ENCODE measurements at places on chromosomes 11 and 22. TPM values are rescaled to one million over a fixed set of nuclear protein-coding genes. Genes with fewer than 3 reads are reported as not detected.

GRCh38 chr22:24225951-24226350 is 18.9 kb downstream of the GGT5 start:
- no peaks in the 10 kb centered on the region for H3K27me3 ChIP-seq
- H3K4me1 ChIP-seq: no peaks in the 10 kb centered on the region
- H3K4me3 ChIP-seq: no peak overlapping the region
- H3K36me3 ChIP-seq: peaks cover 4% of the 10 kb centered on the region

DNA sequence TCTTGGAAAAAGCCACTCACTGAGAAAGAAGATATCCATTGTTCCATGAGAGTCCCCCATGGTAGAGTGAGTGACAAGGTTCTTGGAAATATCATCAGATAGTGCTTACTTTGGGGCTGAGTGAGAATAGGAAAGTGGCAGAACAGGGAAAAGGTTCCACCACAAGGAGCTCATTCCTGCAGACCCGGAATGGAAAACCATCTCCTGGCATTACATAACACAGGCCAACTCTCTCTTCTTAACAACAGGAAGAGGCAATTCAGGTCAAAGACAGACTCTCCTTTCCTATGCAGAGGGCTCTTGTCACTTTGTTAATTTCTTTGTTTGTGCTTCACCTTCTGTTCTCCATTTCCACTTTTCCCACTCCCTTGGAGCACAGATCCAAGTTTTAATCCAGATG is 259.7 kb downstream of the KIRREL3 start:
- DNase-seq: no peak
- no peak overlapping the region for H3K27ac ChIP-seq
- no peaks in the 10 kb centered on the region for H3K27me3 ChIP-seq
- no peaks in the 10 kb centered on the region for H3K4me1 ChIP-seq
- no peaks in the 10 kb centered on the region for H3K36me3 ChIP-seq

- no peak within 1 kb of the TSS for H3K27ac ChIP-seq
- no peak for DNase-seq
- H3K36me3 ChIP-seq: no peaks in the 10 kb centered on the region
- no peak within 1 kb of the TSS for H3K4me3 ChIP-seq
- no peaks in the 10 kb centered on the region for H3K4me1 ChIP-seq
These were observed at the start of gene CRYBB3 for GRCh38 chr22:25199731-25200520. TSS of gene CRYBB3 (plus strand) at chr22:25199858. CDS start at chr22:25201397, 1,539 bp downstream.

DNA sequence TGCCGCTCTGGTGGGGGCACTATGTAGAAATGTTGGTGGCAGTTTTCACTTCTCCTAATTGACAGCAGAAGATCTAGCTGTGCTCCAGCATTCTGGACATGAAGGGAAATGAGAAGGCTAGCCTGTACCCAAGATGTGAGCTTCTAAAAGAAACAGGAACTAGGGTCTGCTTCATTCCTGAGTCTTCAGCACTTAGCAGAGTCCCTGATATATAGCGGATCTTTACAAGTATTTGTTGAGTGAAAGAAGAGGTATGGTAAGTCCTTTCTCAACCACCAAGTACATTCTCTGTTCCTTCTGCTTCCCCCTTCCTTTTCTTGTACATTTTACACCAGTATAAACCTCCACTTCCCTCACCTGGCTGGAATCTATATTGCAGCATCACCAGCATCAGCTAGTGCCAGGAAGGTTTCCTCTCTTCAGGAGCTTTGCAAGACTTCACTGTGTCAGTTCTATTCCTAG is 408.3 kb upstream of the CADM1 start:
- H3K36me3 ChIP-seq: no peaks in the 10 kb centered on the region
- no peaks in the 10 kb centered on the region for H3K27me3 ChIP-seq
- no peak overlapping the region for H3K27ac ChIP-seq
- no peak overlapping the region for H3K4me3 ChIP-seq
- H3K4me1 ChIP-seq: no peaks in the 10 kb centered on the region

GRCh38 chr22:16824716-16825687 is at the start of gene XKR3:
TSS of gene XKR3 (minus strand) at chr22:16825411. CDS start at chr22:16808073, 17,338 bp downstream.
- H3K4me3 ChIP-seq: no peak within 1 kb of the TSS
- no peak within 1 kb of the TSS for H3K27ac ChIP-seq
- no peak for DNase-seq
- H3K27me3 ChIP-seq: no peaks in the 10 kb centered on the region
- no peaks in the 10 kb centered on the region for H3K4me1 ChIP-seq

DNA sequence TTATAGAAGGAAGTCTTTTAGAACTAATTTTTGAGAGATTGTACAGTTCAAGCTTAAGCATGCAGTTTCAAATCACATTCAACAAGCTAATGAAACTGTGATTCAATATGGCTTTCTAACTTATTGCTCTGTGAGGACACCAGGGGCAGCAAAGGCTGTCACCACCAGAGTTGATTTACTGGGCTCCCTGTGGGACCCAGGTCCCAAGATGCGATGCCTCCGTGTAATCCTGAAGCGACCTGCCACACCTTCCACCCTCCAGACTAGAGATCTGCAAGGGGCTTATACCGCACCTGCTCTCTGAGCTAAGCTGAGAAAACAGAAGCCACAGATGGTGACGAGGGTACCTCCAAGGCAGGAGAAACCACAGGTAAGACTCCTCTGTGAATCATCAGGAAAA is 918 bp upstream of the OR51Q1 start:
- H3K27me3 ChIP-seq: peaks cover 19% of the 10 kb centered on the region
- no peak overlapping the region for H3K4me3 ChIP-seq
- H3K27ac ChIP-seq: no peak overlapping the region
- H3K36me3 ChIP-seq: no peaks in the 10 kb centered on the region
- no peaks in the 10 kb centered on the region for H3K4me1 ChIP-seq
- no peak for DNase-seq

- H3K4me3 ChIP-seq: no peak overlapping the region
- H3K27ac ChIP-seq: peak overlapping the region; percentile 43
- peaks cover 8% of the 10 kb centered on the region for H3K36me3 ChIP-seq
- no peaks in the 10 kb centered on the region for H3K27me3 ChIP-seq
- peaks cover 64% of the 10 kb centered on the region for H3K4me1 ChIP-seq
These were observed 7.3 kb downstream of the YAP1 start for GRCh38 chr11:102117472-102118113.

GRCh38 chr11:68734111-68734510 is 17.2 kb downstream of the TESMIN start:
- H3K36me3 ChIP-seq: no peaks in the 10 kb centered on the region
- no peak overlapping the region for H3K4me3 ChIP-seq
- H3K27ac ChIP-seq: no peak overlapping the region
- no peaks in the 10 kb centered on the region for H3K4me1 ChIP-seq
- DNase-seq: no peak
- no peaks in the 10 kb centered on the region for H3K27me3 ChIP-seq

DNA sequence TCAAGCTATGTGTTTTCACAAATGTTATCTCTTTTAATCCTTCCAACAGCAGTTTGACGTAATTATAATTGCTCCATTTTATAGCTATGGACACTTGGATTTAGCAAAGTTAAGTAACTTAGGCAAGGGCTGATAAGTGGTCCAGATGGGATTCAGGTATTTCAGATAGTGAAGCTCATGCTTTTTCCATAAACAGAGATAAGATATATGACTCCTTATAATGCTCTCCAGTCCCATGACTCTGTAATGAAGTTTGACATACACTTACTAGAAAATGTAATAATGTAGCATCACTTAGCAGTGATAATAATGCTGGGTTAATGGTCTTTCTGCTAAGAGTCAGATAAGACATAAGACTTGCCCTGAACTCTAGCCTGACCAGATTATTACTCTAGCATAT is 892.1 kb downstream of the LRRC4C start:
- no peaks in the 10 kb centered on the region for H3K4me1 ChIP-seq
- H3K4me3 ChIP-seq: no peak overlapping the region

- no peak overlapping the region for H3K27ac ChIP-seq
- H3K27me3 ChIP-seq: no peaks in the 10 kb centered on the region
- peaks cover 4% of the 10 kb centered on the region for H3K4me1 ChIP-seq
These were observed 32.2 kb upstream of the TRIM29 start for GRCh38 chr11:120169981-120170698.

DNA sequence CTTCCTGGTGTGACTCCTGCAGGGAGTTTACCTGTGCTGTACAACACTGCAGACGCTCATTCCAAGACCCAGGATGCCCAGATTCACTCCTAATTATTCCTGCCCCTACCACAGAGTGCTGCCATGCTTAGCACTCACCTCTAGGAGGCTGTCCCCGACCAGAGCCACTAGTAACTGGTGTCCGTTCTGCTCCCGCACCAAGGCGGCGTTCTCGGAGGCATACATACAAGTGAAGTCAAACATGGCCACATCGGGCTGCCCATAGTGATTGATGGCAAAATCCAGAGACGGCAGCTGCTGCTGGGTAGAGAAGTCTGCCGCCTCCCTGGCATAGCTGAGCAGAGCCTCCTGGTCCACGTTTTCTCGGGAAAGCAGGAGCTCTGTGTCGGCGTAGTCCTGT is 122.3 kb upstream of the BID start:
- no peak overlapping the region for H3K27ac ChIP-seq
- no peak overlapping the region for H3K4me3 ChIP-seq
- no peaks in the 10 kb centered on the region for H3K27me3 ChIP-seq
- no peak for DNase-seq
- peaks cover 77% of the 10 kb centered on the region for H3K36me3 ChIP-seq

- no peaks in the 10 kb centered on the region for H3K27me3 ChIP-seq
These were observed 84.6 kb downstream of the ETS1 start for GRCh38 chr11:128502726-128503125.

DNA sequence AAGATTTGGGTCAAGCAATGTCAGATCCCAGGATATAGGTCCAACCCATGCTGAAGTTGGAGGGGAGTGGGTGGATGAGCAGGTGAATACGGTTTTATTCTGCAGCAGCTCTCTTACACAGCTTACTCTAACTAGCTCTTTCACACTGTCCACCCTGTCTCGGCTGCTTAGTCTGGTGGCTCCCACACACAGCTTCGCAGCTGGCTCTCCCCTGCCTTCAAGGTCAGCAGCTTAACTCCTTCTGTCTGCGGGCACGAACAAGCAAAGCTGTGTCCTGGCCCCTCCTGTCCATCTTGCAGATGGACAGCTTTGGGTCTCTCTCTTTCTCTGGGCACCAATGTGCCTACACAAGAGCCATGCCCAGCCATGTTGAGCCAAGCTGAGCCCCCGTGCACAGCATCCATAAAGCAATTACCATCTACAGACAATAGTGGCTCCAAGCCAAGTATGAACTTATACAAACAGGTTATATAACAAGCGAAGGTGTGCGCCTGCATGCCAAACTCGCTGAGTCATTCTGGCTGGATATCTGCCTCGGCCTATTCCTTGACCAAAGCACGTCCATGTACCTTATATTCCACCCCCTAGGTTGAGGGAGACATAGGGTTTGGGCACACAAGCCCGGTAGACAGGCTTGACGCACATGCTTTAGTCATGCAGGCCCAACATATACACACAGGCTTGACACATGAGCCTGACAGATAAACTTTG is 1307.8 kb upstream of the RAG2 start:
- no peak for DNase-seq
- no peaks in the 10 kb centered on the region for H3K27me3 ChIP-seq
- no peak overlapping the region for H3K4me3 ChIP-seq
- no peaks in the 10 kb centered on the region for H3K36me3 ChIP-seq

- H3K4me3 ChIP-seq: no peak overlapping the region
- H3K27me3 ChIP-seq: no peaks in the 10 kb centered on the region
- H3K36me3 ChIP-seq: no peaks in the 10 kb centered on the region
- H3K27ac ChIP-seq: no peak overlapping the region
- no peaks in the 10 kb centered on the region for H3K4me1 ChIP-seq
- DNase-seq: no peak
These were observed 961.8 kb upstream of the CCDC90B start for GRCh38 chr11:84247926-84248325.

- no peaks in the 10 kb centered on the region for H3K27me3 ChIP-seq
- H3K27ac ChIP-seq: peak overlapping the region; percentile 87
- H3K36me3 ChIP-seq: no peaks in the 10 kb centered on the region
- DNase-seq: peak; percentile 85
These were observed 24.4 kb upstream of the FBLN1 start for GRCh38 chr22:45478108-45478771.

GRCh38 chr11:129747071-129747470 is 68.6 kb upstream of the TMEM45B start:
- no peaks in the 10 kb centered on the region for H3K36me3 ChIP-seq
- no peak overlapping the region for H3K27ac ChIP-seq
- no peak for DNase-seq
- H3K4me3 ChIP-seq: no peak overlapping the region
- H3K4me1 ChIP-seq: no peaks in the 10 kb centered on the region

DNA sequence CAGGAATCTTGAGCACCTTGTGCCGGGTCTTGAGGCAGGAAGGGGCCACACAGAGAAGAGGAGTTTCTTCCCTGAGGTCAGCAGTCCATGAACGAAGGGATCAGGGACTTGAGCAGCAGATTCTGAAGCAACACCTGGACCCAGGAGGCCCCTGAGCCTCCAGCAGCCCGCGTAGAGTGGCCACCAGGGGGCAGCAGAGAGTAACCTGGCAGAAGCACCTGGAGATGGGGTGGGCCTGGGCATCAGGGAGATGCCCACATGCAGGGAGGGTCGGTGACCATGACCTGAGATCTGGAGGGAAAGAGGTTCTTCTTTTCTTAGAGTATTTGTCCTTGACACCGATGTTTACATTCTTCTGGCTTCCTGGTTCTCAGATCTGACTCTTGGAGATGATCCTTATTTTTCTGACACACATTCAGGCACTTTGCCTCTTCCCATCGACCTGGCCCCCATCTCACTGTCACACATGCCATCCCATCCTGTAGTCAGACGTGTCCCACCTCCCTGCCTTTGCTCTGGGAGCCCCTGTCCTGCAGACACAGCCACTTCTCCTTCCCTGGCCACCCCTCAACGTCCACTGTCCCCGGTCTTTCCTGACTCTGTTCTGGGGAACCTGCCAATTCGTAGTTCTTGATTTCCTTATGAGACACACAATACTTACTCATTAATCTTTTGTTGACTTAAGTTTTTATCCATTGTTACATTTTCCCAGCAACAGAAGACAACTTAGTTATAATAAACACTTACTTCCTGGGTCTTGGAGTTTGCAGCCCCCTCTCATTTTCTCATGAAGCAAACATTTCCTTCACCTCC is 66.5 kb downstream of the GGTLC2 start:
- no peak overlapping the region for H3K27ac ChIP-seq
- no peaks in the 10 kb centered on the region for H3K27me3 ChIP-seq
- DNase-seq: peak; percentile 38
- no peaks in the 10 kb centered on the region for H3K36me3 ChIP-seq
- H3K4me3 ChIP-seq: no peak overlapping the region

- H3K4me3 ChIP-seq: no peak overlapping the region
- H3K36me3 ChIP-seq: no peaks in the 10 kb centered on the region
- no peak for DNase-seq
- H3K27ac ChIP-seq: no peak overlapping the region
These were observed 370.6 kb upstream of the MPPED2 start for GRCh38 chr11:30956751-30957150.

GRCh38 chr11:19711911-19712280 is 741 bp upstream of the NAV2 start:
- H3K27me3 ChIP-seq: no peaks in the 10 kb centered on the region
- peak overlapping the region; percentile 64 for H3K4me3 ChIP-seq
- DNase-seq: no peak
- H3K27ac ChIP-seq: peak overlapping the region; percentile 91
- 0 out of 2 replicates have a peak, but pooled peaks cover 3% of the 10 kb centered on the region for H3K36me3 ChIP-seq
- H3K4me1 ChIP-seq: peaks cover 36% of the 10 kb centered on the region

GRCh38 chr11:19938866-19939265 is 221.4 kb downstream of the DBX1 start:
- H3K27ac ChIP-seq: no peak overlapping the region
- no peak overlapping the region for H3K4me3 ChIP-seq

GRCh38 chr11:10541561-10541930 is 559 bp upstream of the RNF141 start:
- H3K4me3 ChIP-seq: peak overlapping the region; percentile 86
- peaks cover 15% of the 10 kb centered on the region for H3K4me1 ChIP-seq
- H3K36me3 ChIP-seq: peaks cover 6% of the 10 kb centered on the region
- H3K27ac ChIP-seq: peak overlapping the region; percentile 16
- H3K27me3 ChIP-seq: no peaks in the 10 kb centered on the region

Gene ENTHD1
- total RNA-seq: not detected

Gene ESRRA
- total RNA-seq: 50.7 TPM

Gene SF3B2
- 334 TPM for total RNA-seq

Gene KCNK4
- 0.31 TPM for total RNA-seq

Gene DEFB131B
- total RNA-seq: not detected

Gene TP53AIP1
- total RNA-seq: not detected
